Activated CD4-positive, alpha-beta T cell treated with anti-CD3 and anti-CD28 coated beads for 36 hours (primary cell): ENCODE measurements at places on chromosomes 12 and 14.

DNA sequence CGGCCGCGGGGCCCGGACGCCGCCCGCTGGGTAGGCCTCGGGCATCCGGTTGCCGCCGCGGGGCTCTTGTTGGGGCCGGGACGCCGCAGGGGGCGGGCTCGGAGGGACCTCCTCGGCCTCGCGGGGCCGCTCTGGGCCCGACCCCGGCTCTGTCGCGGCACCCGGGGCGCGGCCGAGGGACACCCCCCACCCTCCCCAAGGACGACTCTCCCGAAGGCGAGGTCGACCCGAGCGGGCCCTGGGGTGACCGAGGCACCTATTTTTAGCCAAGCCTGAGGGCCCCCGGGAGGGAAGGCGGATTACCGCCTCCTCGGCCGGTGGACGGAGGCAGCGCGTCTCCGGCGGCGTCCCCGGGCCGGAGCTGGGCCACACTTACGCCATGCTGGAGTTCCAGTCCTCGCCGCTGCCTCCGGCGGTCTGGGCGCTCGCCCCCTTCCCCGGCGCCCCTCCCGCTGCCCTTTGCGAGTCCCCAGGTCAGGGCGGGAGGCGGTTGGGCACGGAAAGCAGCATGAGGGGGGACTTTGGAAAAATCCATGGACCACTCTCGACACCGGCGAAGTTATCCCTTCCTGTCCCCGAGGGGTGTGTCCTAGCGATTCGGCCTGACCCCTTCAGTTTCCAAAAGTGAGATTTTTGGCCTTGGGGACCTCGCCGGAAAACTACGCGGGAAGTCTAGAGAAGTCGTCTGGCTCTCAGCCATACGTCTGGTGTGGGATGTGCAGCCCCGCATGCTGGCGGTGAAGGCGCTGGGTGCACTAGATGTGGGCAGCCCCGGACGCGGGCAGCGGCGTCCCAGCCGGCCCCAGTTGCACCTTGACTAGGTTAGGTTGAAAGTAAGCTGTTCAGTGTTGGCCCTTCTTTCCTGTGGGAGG lies 699 bp downstream of the KTN1 start:
- peak; percentile 69 for DNase-seq

DNA sequence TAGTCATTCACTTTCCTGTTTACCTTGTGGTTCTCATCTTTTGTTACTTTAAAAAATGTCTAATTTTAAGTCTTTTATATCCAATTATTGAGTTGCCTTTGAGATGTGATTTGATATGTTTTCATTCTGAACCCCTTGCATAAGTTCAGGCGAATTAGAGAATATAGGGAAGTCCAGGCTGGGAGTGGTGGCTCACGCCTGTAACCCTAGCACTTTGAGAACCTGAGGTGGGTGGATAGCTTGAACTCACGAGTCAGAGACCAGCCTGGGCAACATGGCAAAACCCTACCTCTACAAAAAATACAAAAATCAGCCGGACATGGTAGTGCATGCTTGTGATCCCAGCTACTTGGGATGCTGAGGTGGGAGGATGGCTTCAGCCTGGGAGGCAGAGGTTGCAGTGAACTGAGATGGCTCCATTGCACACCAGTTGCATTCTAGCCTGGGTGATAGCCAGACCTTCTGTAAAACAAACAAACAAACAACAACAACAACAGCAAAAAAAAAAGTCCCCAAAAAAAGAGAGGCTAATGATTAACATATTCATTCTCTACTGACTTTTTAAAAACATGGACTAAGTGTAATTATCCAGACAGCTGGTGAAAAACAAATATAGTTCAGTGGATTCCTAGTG lies 451.1 kb upstream of the RGS6 start:
- DNase-seq = no peak

DNA sequence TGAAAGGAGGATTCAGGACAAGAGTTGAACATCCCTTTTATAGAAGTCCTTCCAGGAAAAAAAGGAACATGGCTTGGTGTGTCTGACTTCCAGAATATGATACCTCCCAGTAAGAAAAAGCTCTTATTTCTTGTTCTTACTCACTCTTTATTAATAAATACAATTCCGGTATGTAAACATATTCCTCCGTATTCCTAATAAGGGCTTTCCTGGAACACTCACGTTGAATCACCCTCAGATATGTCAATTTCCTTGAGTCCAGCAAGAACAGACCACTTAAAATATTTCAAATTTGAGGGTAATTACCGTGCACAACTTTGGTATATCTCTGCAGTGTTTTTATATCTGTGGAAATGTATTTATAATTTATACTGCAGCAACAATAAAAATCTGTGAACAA lies 385.6 kb downstream of the SYT1 start:
- DNase-seq = no peak

GRCh38 chr12:42766754-42767153 lies 177.2 kb upstream of the PRICKLE1 start:
- DNase-seq = no peak

DNA sequence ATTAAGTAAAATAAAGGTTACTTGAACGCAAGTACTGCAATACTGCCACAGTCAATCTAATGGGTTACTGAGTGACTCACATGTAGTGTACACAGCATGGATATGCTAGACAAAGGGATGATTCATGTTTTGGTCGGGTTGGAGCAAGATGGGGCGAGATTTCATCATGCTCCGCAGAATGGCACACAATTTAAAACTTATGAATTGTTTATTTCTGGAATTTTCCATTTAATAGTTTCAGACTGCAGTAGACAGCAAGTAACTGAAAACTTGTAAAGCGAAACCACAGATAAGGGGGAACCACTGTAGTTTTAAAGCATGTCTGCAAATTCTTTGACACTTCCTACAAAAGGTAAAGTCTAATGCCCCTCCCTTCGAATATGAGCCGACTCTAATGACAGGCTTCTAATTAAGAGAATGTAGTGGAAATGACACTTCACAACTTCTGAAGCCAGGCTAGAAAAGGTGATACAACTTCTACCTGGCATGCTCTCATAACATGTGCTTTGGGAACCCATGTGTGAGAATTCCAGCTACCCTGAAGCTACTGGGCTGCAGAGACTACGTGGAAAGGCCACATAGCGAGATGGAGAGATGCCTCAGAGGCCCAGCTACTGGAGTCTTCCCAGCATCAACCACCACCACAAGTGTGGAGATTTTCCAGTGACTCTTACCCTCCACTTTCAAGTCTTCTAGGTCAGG lies 13.9 kb upstream of the TCP11L2 start:
- DNase-seq = peak; percentile 72

DNA sequence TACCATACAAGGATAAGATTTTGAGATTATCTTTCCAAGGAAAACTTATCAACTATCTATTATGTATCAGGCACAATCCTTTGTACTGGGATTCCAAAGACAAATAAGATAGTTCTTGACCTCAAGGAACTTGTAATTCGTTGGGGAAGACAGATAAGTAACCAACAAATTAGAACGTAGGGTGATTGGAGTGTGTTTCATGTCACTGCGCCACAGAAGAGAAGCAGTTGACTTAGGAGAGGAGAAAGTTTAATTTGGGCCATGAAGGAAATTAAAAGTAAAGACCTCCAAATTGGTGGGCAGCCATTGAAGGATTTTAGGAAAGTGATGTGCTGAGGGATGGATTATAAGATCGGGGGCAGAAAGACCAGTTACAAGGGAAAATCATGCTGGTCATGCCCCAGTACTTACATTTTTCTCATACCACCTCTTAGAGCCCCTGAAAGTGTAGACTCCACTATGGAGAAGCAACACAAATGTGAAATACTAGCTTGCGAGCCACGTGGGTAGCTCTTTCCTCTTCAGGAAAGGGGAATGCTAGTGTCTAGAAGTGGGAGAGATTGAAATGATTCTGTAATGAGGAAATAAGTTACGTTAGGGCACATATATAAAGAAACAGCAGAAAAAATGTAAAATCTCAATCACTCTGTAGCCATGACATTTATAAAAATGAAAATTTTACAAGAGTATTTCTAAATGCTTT lies 148.7 kb downstream of the ETV6 start:
- no peak for DNase-seq

DNA sequence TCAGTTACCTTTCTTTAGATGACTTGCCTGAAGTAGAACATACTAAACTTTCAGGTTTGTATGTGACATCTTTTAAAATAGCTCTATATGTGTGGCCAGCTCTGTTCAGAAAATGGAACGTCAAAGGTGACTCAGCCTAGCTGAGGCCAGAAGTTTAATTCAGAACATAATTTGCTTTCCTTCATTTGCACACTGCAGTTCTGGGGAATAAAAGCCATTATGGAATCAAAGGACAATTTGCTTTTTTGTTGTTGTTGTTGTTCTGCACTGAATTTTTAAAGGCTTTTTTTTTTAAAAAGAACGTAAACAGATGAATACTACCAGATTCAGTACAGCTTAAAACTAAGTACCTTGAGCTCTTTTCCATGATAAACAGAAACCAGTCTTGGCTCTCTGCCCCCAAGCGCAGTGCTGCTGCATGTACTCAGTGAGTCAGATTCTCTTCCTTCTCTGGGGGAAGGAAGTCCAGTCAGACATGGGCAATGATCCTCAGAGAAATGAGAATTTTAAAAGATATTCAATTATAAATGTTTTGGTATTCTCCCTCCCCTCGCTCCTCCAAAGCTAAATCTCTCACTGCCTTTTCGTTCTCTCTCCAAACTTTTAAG lies 644.2 kb downstream of the NOVA1 start:
- no peak for DNase-seq
